Stimulated activated CD4-positive, alpha-beta T cell treated with anti-CD3 and anti-CD28 coated beads, Interleukin-1b, Interleukin-23, amount 100 ng/mL, for 1 hour (primary cell): ENCODE measurements at places on chromosomes 2 and 18.
A peak's percentile ranks its signal among the peaks of the same experiment; 100 is the strongest.

GRCh38 chr2:165793161-165793778, 777 bp downstream of the GALNT3 start:
- no peak for DNase-seq

DNA sequence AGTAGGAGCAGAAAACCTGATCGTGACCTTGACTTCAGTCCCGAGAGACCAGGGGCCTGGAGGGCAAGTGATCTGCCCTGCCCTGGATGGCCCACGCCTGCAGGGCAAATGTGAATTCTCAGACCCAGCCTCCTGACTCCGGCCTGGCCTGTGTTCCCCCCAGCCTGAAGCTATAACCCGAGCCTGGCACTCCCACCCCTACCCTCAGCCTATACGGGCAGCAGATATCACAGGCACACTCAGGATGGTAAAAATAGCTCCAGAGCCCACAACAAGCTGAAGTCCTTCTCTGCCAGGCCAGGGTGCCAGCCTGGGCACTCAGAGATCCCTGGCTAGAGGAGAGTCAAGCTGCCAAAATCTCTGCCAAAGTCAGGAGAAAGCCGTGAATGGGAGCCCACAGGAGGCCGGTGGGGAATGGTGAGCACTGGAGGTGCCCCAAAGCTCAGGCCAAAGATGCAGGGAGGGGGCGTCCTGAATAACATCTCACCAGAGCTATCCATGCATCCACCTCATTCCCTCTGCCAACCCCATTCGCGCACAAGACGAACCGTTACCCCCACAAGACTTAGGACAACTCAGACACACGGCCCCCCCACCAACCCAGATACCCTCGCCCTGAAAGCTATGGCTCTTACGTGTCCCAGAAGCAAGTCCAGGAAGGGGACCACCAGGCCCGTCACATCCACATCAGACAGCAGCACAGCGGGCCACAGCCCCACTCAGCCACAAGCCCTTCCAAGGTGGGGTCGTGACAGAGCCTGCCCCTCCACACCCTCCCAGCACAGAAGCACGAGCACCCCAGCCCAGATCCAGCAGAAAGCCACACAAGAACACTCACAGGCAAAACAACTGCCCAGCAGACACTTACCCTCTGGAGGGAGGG, 144.9 kb downstream of the TNS1 start:
- DNase-seq = no peak

DNA sequence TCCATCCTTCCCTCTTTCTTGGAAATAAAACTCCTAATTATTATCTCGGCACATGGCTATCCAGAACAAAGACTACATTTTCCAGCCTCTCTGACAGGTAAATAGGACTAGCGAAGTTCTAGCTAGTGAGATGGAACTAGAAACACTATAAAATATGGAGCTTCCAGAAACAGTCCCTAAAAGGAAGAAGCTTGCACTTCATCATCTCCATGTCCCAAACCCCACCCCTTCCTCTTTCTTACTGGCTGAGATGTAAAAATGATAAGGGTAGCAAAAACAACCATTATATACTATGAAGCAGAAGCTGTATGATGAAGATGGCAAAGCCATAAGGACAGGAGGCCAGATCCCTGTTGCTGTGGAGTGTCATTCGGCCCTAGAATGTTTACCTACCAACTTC, 11.7 kb upstream of the ACTR2 start:
- no peak for DNase-seq

DNA sequence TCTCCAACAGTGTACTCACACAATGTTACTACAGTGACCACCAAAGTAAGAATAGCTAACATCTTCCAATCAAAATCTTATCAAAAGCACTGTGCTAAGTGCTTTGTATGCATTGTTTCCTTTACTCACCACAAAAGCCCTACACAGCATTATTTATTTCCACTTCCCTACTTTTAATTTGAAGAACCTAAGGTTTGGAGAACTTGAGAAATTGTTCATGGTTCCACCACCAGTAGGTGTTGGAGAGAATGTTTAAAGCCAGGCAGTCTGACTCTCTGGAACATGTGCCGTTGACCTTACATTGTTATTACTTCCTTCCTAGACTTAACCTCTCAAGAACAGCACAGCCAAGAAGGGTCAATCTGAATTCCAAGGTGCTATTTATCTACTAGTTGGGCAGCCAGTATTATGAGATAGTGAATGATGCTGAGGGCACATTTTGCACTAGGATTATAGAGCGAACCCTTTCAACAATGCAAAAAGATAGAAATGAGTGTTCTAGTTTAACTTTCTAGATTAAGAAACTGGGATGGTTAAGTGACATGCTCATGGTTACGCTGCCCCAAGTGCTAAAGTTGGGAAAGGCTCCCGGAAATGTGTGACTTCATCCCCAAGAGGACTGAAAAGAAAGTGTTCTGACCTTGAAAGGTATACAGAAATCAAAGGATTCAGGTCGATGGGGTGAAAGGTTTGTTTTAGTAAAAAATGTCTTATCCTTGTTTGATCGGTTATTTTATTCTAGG, 55.2 kb upstream of the FAM136A start:
- no peak for DNase-seq

- DNase-seq = no peak
These were observed 3.2 kb downstream of the CNNM3 start for GRCh38 chr2:96819128-96819875.

GRCh38 chr2:70561893-70562292, 8.3 kb upstream of the TGFA start:
- DNase-seq = no peak

- DNase-seq = no peak
These were observed 13.3 kb upstream of the IMPACT start for GRCh38 chr18:24413148-24413547.

DNA sequence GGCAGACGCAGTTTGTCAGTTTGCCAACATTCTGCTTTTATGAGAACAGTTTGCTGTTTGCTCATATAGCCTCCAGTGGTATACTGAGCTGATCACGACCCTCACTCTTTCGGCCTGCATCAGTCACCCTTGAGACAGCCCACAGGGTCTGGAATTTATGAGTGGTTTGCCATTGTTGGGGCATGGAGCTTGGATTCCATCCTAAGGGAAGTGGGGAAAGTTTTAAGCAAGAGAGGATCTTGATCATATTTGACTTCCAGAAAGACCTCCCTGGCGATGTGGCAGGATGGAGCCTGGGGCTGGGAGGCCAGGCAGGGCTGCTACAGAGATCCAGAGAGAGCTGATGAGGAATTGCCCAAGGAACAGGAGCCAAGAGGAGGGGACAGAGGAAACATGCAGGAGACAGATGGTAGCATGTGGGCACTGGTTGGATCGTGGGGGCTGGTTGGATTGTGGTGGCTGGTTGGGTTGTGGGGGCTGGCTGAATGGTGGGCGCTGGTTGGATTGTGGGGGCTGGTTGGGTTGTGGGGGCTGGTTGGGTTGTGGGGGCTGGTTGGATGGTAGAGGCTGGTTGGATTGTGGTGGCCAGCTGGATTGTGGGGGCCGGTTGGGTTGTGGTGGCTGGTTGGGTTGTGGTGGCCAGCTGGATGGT, 27.3 kb upstream of the GPR17 start:
- DNase-seq = no peak

DNA sequence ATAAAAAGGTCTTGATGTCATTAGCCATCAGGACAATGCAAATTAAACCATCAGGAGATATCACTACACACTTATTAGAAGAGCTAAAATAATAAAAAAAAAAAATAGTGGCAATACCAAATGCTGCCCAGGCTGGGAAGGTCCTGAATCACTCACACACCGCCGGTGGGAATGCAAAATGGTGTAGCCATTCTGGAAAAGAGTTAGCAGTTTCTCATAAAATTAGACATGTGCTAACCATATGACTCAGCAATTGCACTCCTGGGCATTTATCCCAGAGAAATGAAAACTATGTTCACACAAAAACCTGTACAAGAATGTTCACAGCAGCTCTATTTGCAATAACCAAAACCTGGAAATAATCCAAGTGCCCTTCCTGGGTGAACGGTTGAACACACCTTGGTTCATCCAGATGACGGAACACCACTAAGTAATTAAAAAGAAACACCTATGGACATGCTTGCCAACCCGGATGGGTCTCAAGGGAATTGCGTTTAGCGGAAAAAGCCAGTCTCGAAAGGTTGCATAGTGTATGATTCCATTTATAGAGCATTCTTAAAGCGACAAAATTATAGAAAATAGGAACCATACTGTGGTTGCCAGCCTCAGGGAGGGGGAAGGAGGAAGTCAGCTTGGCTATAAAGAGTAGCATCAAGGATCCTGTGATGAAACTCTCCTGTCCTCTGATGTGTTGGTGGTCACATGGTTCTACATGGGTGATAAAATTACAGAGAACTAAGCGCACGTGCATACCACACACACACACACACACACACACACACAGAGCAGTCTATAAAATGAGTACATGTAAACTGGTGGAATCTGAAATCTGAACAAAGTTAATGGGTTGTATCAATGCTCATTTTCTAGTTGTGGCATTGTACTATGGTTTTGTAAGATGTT, 4.6 kb downstream of the MBP start:
- no peak for DNase-seq

DNA sequence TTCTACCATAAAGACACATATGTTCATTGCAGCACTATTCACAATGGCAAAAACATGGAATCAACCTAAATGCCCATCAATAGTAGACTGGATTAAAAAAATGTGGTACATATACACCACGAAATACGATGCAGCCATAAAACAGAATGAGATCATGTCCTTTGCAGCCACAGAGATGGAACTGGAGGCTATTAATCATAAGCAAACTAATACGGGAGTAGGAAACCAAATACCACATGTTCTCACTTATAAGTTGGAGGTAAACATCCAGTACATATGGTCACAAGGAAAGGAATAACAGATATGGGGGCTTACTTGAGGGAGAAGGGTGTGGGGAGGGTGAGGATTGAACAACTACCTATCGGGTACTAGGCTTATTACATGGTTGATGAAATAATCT, 7.7 kb downstream of the HMSD start:
- DNase-seq = no peak

GRCh38 chr2:47043891-47044239, 111.2 kb downstream of the STPG4 start:
- no peak for DNase-seq

GRCh38 chr2:223319601-223320000, 267.6 kb downstream of the KCNE4 start:
- no peak for DNase-seq

GRCh38 chr2:103789381-103790095, 1027.7 kb downstream of the TMEM182 start:
- no peak for DNase-seq

GRCh38 chr18:35451916-35452315, 45.8 kb downstream of the INO80C start:
- DNase-seq = no peak

DNA sequence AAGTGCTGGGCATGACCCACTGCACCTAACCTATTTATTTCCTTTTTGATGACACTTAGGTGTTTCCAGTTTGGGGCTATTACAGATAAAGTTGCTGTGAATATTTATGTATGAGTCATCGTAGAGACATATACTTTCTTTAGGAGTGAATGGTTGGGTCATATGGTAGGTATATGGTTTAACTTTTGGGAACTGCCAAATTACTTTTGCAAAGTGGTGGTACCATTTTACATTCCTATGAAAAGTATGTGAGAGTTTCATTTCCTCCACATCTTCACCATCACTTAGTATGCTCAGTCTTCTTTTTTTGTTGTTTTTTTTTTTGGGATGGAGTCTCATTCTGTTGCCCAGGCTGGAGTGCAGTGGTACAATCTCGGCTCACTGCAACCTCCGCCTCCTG, 56.1 kb downstream of the HNRNPLL start:
- no peak for DNase-seq

- DNase-seq = no peak
These were observed 58.8 kb downstream of the CTIF start for GRCh38 chr18:48597671-48598070.

DNA sequence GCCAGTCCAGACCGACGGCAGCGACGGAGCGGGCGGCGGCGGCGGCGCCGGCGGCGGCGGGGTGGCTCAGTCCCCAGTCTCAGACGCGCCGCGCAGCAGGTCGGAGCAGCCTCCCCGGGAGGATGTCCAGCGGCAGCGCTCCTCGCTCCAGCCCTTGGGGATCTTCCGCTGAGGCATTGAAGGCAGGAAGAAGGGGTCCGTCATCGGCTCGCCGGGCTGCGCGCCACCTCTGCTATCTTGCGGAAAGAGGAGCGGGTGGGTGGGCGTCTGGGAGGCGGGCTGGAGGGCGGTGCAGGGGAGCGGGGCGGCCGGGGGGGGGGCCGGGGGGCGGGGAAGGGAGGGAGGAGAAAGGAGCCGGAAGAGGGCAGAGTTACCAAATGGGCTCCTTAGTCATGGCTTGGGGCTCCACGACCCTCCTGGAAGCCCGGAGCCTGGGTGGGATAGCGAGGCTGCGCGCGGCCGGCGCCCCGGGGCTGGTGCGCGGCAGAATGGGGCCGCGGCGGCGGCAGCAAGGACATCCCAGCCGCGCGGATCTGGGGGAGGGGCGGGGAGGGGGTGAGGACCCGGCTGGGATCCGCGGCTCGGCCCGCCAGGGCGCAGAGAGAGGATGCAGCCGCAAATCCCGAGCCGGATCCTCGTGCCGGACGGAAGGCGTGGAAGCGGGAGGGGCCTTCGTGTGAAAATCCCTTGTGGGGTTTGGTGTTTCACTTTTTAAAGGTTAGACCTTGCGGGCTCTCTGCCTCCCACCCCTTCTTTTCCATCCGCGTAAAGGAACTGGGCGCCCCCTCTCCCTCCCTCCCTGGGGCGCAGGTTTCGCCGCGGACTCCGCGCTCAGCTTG, at the start of gene NETO1:
Gene NETO1 (minus strand): TSS at position 242 of the 839 bp plus-strand sequence. CDS start 696 bp downstream, outside the sequence.
- no peak for DNase-seq

DNA sequence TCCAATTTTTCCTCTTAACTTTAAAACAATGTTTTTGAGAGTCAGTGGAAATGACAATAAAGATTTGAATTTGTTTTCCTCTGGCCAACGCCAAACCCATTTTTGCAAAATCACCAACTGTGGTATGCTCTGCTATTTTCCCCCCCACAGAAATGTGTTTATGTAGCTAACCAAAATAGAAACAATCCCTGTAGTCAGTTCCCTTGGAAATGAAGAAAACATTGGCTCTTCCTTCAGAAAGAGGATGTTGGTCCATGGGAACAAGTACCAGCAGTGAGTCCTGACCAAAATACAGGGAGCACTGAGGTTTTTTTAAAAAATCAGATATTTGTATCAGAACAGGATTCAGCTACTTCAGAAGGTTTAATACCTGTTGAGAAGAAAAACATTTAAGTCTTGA, 65.3 kb downstream of the SLC40A1 start:
- no peak for DNase-seq

DNA sequence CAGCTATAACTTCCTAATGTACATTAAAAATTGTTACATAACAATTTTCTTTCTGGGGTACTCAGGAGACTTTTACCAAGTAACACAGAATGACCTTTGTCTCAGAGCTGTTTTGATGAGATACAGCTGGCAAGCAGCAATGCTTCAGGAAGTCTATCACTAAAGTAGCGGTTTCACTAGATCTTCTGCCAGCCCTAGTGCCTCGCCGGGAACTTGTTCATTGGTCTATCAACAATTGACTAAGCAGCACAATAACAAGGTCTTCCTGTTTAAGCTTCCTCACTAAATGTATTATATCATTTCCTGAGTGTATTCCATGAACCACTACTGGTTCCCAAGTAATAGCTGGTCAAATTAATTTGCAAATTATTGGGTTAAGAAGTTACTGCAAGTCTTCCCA, 69.2 kb downstream of the TRIP12 start:
- DNase-seq = peak; percentile 7

GRCh38 chr2:218343591-218343990, 13.1 kb upstream of the CATIP start:
- DNase-seq = no peak
